Fibroblast of villous mesenchyme (primary cell): ENCODE measurements at places on chromosomes 1 and 21. TPM values are rescaled to one million over a fixed set of nuclear protein-coding genes. Genes with fewer than 3 reads are reported as not detected.

DNA sequence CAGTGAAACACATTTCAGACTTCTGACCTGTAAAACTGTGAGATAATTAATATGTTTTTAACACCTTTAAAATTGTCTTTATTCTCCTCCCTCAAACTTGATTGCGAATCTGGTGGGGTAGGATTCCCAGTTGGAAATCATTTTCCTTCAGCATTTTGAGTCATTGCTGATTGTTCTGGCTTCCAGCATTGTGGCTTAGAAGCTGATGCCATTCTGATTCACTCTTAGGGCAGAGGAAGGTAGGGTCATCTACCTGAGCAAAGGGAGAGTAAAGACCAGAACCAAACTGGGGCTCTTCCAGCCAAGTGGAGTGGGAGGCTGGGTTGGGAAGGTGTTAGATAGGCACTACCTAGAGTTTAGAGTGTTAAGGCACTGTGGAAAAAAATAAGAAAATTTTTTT, 61.2 kb downstream of the MPZL1 start:
- no peak for DNase-seq

- no peak for DNase-seq
Observed at GRCh38 chr1:197908716-197909220, 6.3 kb downstream of the C1orf53 start.

- DNase-seq: no peak
Observed at GRCh38 chr1:7043719-7044535, 258.7 kb downstream of the CAMTA1 start.

- DNase-seq: peak; percentile 67
Observed at GRCh38 chr1:41810446-41810845, 108.3 kb downstream of the HIVEP3 start.

- no peak for DNase-seq
Observed at GRCh38 chr1:240820816-240821215, 208.9 kb upstream of the GREM2 start.

- DNase-seq: peak; percentile 57
Observed at GRCh38 chr1:198529414-198529813, 11.1 kb downstream of the ATP6V1G3 start.

DNA sequence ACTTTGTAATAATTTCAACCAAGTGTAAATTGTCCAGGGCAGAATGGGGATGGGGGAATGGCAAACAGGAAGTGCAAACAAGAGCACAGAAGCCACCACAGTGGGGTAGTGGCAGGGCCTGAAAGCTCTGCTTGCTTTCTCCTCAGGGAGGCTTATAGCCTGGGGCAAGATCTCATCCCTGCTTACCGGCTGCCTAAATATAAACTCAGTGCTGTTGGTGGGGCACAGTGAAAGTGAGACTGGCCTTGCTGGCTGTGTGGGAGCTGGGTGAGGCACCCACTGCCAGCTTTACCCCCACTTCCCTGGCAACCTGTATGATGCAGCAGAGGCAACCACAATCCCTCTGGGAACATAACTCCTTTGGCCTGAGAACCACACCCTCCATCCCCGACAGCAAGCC, 15.2 kb downstream of the STYXL2 start:
- no peak for DNase-seq

DNA sequence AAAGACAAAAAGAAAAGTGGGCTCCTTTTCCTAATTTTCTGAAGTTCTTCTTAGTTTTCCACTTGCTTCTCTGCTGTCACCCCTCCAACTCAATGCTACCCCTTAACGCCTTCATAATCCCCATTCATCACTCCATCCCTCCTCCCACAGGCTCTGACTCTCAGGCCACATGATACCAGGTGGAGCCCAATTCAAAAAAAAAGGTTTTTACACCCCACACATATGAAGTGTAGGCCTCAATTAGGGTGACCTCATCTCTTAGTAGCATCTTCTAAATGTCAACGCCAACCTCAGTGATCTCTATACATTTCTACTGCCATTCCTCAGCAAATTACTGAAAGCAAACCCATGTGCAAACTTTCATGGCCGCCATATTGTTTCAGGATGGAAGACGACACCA, 6.4 kb downstream of the SSBP3 start:
- no peak for DNase-seq

- DNase-seq: no peak
Observed at GRCh38 chr1:160400646-160401486, 502 bp downstream of the VANGL2 start.

- peak; percentile 7 for DNase-seq
Observed at GRCh38 chr1:234315091-234315541, 58.1 kb upstream of the COA6 start.

- DNase-seq: no peak
Observed at GRCh38 chr1:46812065-46812963, 13.5 kb downstream of the CYP4B1 start.

DNA sequence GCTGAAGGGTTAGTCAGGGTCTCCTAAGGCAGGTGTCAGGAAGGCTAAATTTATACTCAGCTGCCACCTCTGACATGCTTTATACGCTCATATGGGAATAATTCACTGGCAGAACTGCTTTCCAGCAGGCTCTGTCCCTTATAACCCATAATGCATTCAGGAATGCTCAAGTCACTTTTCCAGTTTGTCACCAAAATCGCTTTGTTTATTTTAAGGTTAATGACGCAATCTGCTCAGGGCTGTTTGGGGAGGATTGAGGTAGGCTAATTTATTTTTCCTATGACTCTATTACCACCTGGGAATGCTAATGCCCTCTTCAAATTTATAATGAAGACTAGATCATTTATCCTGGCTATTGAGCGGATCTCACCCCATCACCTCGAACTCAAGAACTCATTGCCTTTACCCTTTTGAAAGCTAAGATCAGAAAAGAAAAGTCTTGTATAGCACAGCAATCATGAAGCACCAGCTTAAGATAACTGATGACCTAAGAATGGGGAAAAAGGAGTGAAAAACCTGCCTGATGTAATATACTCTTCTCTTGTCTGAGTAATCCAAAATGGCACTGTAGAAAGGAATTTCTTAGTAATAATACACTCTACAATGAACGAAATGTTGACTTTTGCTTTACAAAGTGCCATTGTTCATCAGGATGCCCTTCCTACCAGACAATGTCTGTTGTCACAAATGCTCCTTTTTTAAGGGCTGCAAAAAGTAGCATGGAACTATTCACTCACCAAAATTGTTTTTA, 97.9 kb upstream of the EXO1 start:
- no peak for DNase-seq

GRCh38 chr1:116175611-116176010, 64.4 kb downstream of the MAB21L3 start:
- no peak for DNase-seq

- no peak for DNase-seq
Observed at GRCh38 chr1:166876540-166876838, 425 bp upstream of the TADA1 start.

DNA sequence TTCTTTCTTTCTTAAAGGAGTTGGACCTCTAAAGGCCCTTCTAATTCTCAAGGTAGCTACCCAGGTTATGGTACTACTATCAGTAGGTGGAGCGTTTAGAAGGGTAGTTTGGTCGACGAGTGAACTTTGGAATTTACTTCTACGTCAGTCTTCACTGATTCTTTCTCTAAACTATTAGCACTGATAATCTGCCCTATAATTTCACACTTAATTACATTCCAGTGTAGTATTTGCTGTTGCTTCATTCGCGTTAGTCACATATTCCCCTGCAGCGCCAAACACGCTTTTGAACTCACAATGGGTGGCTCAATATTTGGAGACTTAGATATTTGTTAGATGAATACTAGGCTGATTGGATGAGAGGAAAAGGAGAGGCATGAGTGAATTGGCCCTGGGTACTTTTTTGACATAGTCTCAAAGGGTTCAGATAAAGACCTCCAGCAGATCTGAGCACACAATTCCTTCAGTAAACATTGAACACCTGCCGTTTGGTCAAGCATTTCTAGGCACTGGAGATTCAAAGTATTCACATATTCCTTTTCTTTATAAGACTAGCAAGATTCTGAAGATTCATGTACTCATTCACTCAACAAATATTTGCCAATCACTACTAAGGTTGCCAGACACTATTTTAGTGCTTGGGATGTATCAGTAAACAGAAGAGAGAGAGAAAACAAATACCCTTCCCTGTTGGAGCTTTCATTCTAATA, 929 bp upstream of the FOXJ3 start:
- DNase-seq: peak; percentile 54

DNA sequence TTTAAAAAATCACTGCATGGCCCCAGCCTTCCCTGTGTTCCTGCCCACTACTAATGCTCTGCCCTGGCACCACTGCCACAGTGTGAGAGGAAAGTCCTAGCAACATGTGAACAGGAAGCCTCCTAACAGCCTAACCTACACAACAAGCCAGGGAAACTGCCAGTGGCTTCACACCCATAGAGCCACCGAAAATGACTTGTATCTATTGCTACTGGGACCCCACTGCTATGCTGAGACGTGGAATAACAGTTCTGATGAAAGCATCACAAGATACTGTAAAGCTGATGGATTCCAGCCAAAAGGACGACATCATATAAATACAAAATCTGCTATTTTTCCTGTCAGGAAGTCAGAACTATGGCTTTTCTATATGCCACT, 74.9 kb downstream of the JAK1 start:
- DNase-seq: peak; percentile 36

DNA sequence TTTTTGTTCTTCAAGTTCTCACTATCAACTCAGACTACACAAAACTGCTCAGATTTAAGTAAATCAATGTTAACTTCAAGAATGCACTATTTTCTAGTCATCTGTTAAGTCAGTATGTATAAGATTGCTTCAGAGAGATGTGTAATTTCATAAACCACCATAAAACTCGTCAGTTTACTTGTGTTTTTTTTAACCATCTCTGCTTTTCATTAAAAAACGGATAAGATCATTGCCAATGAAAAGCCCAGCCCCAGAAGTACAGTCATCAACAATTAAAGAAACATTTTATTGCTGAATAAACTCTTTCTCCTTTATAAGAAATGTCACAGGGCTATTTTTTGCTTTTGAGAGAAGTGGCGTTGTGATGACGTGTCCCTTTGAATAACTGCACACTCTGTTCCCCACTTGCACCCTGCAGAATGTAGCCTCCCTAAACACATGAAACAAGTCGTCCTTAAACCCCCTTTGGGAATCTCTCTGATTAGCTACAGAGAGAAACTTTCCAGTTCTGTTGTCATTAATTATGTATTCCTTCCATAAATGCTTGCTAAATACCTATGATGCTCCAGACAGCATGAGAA, 202.7 kb upstream of the FOXD3 start:
- DNase-seq: peak; percentile 34

GRCh38 chr1:152806576-152806975, at the start of gene LCE1C:
TSS of gene LCE1C (minus strand) at chr1:152806651. CDS start at chr1:152805478, 1,173 bp downstream.
- no peak for DNase-seq

DNA sequence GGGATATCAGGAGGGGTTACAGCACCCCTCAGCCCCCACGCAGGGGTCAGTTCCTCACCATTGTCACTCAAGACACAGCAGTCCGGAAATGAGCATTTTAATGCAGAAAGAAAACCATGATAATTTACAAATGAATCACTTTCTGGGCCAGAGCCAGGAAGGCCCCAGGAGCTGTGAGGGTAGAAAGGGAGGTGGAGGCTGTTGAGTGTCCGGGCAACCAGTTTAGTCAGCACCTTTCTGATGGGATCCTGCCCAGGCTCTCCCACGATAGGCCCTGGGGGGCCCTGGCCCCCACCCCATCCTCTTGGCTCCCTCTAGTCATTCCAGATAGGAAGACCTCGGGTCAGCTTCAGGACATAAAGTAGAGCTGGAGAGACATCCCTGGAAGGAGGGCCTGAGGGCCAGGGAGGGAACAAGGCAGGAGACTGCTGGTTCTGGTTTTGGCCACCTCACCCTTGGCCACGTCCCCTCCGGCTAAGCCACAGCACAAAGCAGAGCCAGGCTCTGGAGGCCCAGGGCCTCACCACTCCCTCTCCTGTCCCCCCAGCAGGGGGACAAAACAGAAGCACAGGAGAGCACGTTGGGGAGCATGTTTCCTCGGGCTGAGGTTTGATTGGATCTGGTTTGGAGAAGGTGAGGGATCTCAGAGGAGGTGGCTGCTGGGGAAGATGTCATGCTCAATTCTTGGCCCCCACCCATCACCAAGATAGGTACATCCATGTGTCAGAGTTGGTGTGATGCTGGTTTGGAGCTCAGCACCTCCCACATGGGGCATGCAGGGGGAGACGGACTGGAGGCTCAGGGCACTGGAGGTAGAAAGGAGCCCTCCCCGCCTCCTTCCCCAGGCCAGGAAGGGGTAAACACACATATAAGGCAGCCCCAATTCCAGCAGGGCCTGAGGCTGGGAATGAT, 20.6 kb downstream of the ETNK2 start:
- peak; percentile 86 for DNase-seq

DNA sequence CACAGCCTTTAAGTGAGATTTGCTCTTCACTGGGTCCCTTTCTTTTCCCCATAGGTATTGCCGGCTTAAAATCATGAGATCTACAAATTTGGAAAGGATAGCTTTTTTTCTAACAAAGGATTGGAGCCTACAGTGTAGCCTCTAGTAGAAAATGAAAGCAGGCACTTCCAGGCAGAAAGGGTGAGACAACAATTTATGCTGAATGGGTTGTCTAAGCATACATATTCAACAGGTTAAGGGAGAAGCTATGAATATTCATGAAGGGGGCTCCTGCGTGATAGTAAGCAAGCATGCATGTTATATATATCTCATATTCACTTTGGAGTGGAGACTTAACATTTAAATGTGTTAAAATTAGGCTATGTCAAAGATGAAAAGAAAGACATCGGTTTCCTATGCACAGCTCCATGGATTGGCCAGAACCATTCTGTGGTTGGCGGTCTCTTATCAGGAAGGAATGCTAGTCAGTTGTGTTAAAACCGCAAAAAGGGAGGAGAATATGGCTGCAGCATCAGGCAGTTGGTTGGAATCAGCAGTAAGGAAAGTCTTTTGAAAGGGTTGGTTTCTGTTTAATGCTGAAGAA, 66.0 kb downstream of the VCAM1 start:
- peak; percentile 94 for DNase-seq

- DNase-seq: peak; percentile 12
Observed at GRCh38 chr1:196997423-196997822, 20.1 kb downstream of the CFHR5 start.

The OR2C3 gene
- not detected in 2 replicates for total RNA-seq

The CELA3A gene
- total RNA-seq: not detected in 2 replicates

The LHX8 gene
- under 0.01 TPM in 1 of 2 replicates, not detected in the other for total RNA-seq

The SH3BGR gene
- 2.2 and 2.6 TPM in 2 replicates for total RNA-seq

The CGN gene
- total RNA-seq: under 0.01 TPM in 1 of 2 replicates, not detected in the other

The KCNJ10 gene
- under 0.01 TPM in 1 of 2 replicates, not detected in the other for total RNA-seq

The AQP10 gene
- not detected in 2 replicates for total RNA-seq

The OR2T2 gene
- not detected in 2 replicates for total RNA-seq

The PTPRF gene
- 42.7 and 53.8 TPM in 2 replicates for total RNA-seq

The TNFSF4 gene
- 45.1 and 127 TPM in 2 replicates for total RNA-seq

The SLAMF6 gene
- total RNA-seq: not detected in 2 replicates

The NBPF20 gene
- 2.3 and 2.6 TPM in 2 replicates for total RNA-seq
